ENCODE measurements at places on chromosomes 3 and 15. TPM values are rescaled to one million over a fixed set of nuclear protein-coding genes. Genes with fewer than 3 reads are reported as not detected.

GOLGA8M gene
- total RNA-seq: not detected

CHRNA7 gene
- 4.7 TPM for total RNA-seq

DNA sequence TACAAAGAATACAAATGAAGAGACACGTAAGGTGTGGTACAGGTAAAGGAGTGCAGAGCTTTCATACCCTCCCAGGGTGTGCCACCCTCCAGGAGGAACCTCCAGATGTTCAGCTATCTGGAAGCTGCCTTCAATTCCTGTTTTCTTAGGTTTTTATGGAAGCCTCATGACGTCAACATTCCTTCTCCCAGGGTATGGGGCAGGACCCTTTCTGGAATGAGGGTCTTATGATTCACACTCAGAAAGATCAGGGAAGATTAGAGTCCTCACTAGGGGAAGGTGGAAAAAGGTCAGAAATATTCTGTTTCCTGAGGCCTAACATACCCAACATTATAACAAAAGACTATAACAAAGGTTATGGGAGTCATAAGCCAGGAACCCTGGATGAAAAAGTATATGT, 99.8 kb upstream of the PLCL2 start:
- DNase-seq: no peak

- peak; percentile 98 for DNase-seq
Measured at GRCh38 chr3:122415762-122416654, at the start of gene WDR5B. TSS of gene WDR5B (minus strand) at chr3:122416062. CDS start at chr3:122415528, 534 bp downstream.

DNA sequence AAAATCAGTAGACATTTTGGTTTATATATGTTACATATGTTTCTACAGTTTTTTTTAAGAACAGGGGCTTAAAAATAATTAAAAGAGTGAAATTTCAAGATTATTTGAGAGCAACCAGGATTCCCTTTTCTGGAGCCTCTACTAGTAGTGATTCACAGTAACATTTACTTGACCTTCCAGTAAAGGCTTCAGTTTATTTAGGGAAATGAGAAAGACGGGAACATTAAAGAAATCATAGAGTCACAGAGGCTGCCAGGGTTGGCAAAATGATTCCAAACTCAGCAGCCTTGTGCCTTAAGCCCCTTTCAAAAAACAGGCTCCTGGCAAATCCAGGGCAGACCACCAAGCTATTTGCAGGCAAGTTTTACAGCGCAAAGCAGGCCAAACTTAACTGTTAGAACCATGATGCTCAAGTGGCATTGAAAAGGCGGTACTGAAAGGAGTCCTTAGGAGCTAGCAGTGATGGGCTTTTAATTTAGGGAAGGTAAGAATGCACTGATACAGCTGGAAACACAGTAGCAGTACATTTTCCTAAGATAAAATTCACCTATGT, 201.1 kb upstream of the ADAMTS9 start:
- DNase-seq: no peak

DNA sequence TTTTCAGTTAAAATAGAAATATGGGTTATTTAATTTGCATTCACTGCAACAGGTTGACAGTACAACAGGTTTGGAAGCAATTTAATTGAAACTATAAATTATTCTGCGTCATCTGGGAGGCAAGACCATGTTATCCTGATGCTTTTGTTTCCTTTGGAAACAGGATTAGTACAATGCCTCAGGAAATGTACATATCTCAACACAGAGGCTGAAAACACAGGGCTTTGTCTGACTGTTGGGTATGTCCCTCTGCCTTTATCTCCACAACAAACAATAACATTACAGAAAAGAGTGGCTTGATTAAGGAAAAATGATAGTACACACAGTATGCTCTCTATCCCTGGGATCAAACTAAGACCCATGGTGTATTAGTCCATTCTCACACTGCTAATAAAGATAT, 95.7 kb downstream of the KCNMB2 start:
- DNase-seq: no peak

DNA sequence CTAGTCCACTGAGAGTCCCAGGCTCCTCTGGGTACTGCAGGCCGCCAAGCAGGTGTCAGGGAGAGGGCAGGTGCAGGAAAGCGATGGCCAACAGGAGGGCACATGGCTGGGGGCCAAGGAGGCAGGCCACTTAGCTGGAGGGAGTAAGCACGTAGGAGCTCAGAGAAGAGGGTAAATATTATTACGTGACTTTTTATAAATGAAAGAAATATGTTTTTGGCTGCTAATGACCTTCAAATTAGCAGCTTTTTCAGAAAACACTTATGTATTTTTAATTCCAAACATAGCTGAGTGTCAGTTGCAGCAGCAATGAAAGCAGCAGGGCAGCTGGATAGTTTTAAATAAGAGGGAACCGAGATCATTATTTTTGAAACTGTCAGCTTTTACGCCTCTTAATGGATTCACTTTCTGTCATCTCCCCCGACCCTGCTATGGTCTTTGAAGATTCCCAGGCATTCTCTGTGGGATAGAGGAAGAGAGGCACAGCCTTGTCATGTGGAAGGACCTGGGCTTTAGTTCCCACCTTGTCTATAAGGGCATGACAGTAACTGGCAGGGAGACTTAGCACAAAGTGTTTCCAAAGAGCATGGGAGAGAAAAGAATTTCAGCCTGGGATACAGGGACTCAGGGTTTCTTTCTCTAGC, 477.1 kb downstream of the EPHB1 start:
- DNase-seq: no peak

All from Daoy (cell line).